ENCODE measurements at places on chromosomes 2 and 18.

DNA sequence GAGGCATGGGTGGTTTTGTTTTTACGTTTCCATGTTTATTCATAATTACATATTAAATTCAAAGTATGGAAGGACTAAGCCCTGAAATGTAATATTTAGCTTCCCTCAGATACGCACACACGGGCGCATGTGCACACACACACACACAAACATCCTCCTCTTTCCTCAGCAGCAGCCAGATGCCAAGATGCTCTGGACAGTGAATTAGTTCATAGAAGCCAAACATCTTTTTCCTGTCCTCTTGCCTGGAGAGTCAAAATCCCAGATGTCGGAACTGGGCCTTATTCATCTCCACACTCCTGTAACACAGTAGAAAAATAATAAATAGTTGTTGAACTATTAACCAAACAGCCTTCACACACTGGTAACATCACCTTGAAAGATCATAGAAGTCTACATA, 273.1 kb downstream of the SP3 start:
- DNase-seq, result no peak

- DNase-seq, result no peak
Measured at GRCh38 chr18:31618801-31619200, 27.1 kb downstream of the TTR start.

GRCh38 chr2:85873679-85874078, 15.1 kb downstream of the ST3GAL5 start:
- no peak for DNase-seq

DNA sequence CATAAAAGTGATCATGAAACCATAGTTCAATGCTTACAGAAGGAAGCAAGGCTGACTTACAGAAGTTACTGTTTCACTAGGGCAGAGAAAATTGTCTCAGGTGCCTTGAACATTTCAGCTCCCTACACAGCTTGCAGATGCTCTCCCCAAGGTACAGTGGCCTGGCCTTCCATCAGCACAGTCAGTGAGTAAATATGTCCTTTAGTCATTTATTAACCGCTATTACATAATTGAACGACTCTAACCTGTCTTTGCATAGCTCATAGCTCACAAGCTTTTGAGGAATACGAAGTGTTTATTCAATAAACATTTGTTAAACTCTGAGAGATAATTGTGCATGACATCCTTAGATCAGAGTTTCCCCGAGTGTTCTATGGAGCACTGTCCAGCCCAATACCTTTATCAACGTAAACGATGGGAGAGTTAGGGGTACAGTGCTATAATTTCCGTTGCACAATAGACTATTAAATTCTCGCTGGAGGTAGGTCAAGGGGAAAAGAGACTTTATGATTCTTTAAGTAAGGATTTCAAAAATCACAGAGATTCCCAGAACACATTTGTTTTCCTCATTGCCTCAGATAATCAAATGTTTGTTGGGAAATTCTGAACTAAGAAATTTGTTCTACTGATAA, 677.8 kb downstream of the TSN start:
- no peak for DNase-seq

DNA sequence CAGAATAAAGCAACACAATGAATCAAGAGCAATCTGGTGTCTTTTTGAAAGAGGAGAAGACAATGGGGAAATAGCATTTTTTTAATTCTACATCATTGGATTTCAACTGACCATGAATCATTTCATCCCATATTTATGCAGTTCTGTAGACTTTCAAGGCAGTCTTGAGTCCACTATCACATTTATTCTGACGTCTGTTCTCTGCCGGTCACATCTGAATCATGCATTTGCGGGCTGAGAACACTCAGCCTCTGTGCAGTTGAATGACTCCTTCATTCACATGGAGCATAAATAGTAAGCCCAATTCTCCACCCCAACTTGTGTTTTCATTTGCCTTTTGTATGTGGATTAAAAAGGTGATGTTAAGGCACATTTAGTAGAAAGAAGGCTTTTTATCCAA, 128.2 kb downstream of the AKAIN1 start:
- DNase-seq, result no peak

DNA sequence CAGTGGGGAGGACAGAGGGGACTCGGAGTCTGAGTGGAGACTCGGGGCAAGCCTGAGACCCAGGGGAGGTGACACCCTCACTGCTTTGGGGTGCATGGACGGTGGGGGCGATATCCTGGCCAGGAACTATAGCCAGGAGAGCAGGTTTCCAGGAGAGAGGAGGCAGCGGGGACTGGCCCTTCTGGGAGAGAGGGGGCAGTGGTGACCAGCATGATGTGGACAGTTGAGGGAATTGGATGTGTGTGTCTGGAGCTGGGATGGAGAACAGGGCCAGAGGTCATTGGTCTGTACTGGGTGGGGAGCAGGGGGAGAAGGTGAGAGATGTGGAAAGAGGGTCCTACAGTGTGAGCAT, 63.6 kb downstream of the ACKR3 start:
- DNase-seq, result no peak

DNA sequence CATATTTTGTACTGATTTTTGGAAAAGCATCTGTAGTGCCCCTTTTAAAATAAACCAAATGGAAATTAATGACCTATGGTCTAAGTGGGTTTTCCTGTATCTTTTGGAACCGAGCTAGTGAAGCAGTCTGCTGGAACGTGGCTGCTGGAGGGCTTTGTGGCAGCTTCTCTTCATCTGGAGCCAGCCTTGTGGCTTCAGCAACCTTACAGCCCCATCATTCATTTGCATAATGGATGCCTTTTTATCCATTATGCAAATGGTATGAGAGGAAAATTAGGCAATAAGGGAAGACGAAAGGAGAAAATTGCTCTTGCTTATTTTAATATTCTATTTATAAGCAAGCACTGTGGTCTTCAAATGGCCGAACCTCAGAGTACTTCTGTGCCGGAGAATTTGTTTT, 421.0 kb downstream of the PARD3B start:
- peak; percentile 82 for DNase-seq

DNA sequence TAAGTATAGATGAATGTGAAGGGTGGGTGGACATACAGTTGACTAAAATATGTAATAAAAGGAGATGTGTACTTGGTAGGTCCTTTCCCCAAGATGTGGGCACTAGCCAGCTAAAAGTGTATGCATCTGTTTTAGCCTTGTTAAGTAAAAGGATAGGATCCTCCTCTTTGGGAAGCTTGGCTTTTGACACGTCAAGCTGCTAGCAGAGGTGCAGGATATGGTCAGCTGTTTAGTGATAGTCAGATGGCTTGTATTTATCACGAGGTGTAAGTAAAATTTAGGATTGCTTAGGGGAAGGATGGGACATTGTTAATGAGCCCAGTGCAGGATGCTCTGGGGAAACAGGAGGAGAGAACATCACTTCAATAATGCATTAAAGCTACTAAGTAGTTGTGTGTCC, 1.5 kb downstream of the MFSD6 start:
- DNase-seq, result no peak

DNA sequence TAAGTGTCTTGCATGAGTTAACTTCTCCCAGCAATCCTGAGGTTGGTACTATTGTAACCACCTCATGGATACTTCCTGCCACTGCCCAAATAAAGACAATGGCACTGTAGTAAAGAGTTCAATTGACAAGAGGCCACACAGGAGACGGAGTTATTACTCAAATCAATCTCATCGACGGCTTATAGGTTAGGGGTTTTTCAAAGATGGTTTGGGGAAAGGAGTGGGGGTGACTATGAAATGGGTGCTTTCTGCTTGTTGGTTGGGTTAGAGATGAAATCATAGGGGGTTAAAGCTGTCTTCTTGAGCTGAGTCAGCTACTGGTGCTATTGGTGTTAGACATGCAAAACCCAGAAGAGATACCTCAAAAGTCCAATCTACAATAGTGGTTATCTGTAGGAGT, 1258.0 kb upstream of the ZEB2 start:
- DNase-seq, result no peak

DNA sequence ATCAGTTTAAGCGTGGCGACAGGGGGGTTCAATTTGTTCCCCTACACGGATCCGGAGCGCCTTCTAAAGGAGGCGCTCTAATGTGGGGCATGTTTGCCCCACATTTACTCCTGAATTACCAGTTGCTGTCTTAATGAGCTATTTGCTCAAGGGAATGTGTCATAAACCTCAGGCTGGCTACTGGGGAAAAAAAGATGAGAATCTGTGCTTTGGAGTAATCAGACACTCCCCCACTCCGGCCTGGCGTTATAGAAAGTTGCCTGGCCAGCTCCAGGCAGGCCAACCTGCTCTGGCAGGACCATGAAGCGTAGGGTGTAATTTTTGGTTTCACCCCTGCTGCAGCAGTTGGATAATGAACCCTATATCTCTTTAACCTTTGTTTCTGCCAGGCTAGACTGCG, 31.0 kb upstream of the MAP3K20 start:
- no peak for DNase-seq

DNA sequence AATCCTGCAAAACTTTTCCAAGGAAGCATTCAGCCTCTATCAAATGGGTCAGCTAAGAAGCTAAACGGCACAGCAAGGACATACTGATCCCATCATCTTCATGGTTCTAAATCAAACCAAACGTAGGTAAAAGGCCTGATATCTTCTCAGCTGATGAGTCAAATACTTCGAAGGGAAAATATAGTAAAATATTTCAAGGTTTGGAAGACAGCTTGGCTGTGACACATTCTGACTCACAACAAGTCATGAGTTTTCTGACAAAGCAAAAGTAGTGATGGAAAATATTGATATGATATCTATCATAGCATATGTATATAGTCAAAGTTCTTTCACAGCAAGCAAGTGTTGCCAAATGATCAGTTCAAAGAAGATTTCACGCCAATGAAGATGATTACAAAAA, 31.5 kb downstream of the DOCK10 start:
- no peak for DNase-seq

DNA sequence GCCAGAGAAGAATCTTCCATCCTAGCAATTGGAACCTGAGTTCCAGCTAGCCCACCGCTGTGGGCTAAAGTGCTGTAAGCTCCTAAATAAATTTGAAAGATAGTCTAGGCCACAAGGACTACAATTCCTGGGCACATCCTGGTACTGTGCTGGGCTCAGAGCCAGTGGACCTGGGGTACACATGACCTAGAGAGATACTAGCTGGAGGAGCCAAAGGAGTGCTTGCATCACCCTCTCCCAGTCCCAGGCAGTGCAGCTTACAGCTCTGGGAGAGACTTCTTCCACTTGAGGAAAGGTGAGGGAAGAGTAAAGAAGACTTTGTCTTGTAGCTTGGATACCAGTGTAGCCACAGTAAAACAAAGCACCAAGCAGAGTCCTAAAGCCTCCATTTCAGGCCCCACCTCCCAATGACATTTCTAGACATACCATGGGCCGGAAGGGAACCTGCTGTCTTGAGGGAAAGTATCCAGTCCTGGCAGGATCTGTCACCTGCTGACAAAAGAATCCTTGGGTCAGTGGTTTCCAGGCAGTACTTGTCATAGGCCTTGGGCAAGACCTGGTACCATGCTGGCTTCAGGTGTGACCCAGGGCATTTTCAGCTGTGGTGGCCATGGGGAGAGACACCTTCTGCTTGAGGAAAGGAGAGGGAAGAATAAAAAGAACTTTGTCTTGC, 89.5 kb downstream of the TMEM185B start:
- no peak for DNase-seq

DNA sequence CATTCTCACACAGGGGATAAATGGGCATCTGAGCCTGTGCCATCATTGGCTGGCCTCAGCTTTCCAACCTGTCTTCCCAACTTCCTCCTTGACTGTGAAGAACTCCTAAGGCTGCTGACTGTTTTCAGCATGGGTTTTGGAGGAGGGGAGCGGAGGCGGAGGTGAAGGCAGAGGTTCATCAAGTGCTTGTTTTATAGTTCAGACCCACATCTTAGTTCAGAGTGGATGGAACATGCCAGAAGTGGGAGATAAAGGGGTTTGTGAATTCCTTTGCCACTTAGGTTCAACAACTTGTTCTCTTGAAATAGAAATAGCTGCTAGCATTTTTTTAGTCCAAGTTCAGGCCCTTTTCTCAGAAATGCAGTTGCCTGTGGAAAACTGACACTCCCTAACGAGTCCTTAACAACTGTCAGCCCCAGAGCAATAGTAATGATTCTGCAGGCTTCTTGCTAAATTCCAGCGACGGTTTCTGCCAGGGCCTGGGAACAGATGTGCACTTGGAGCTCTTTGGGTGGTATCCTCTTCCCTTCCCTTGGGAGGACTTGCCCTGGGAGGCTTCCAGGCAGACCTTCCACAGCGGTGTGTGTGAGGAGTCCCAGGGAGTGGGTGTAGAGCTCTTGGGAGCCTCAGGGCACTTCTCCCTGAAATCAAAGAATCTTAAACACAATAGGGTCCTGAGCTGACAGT, 30.1 kb upstream of the ITGA6 start:
- DNase-seq, result no peak

DNA sequence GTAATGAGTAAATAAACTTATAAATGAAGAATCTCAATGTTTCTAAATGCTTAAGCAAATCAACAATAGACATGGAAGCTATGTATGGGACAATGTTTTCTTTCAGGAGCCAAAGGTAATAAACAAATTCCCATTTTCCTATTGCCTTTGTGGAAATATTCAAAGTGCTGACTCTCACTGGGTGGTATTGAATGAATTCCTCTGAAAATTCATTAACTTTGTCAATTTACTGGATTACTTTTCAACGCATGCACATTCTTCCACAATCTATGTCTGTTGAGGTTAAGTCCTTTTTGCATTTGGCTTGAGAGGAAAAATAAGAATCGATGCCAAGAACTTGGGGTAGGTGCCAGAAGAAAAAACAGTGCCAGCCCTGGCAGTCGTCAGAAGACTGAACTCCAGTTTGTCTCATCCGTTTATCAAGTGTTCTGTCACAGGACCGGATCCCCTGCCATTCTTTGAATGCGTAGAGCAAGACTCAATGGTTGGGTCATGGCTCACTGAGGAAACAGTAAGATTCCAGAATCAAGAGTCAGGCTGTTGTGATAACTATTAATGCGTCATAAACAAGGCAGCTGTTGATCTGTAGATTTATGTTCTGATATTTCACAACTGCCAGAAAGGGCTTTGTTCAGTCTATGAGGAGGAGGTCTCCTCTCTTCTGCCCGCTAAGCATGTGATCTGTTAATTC, 133.3 kb downstream of the GFPT1 start:
- peak; percentile 5 for DNase-seq

GRCh38 chr2:20190876-20191713, 33.8 kb downstream of the SDC1 start:
- no peak for DNase-seq

- DNase-seq, result no peak
Measured at GRCh38 chr2:222959358-222959757, 92.6 kb upstream of the KCNE4 start.

DNA sequence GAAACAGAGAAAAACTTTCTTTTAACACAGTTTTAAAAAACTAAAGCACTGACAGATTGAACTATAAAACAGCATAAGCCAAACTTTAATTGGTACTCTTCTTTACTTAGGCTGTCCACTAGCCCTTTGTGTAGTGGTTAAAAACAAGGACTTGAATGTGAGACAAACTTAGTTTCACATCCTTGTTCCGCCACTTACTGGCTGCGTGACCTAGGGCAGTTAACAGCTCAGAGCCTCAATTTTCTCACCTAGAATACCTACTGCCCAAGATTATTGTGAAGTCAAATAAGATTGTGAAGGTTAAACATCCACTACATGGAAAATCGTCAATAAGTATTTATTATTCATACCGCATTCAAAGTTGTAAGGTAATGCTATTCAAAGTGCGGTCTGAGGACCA, 2.0 kb downstream of the WDR35 start:
- DNase-seq, result no peak

All from NCI-H1048 (cell line).